Keratinocyte (primary cell): ENCODE measurements at places on chromosomes 5 and 9. TPM values are rescaled to one million over a fixed set of nuclear protein-coding genes. Genes with fewer than 3 reads are reported as not detected.

RFESD gene
- polyA plus RNA-seq = 1.1 to 3.5 TPM (median 1.5 TPM) in 3 replicates

ARHGAP26 gene
- 3.4 to 4.4 TPM (median 3.9 TPM) in 3 replicates for polyA plus RNA-seq

C5orf34 gene
- polyA plus RNA-seq = 2.6 to 5.8 TPM (median 2.7 TPM) in 3 replicates

NKD2 gene
- polyA plus RNA-seq = 0.13 TPM in 1 of 3 replicates, not detected in the others

MYO10 gene
- polyA plus RNA-seq = 16.1 to 22.5 TPM (median 22.0 TPM) in 3 replicates

TMC1 gene
- 0.05 to 0.24 TPM (median 0.12 TPM) in 3 replicates for polyA plus RNA-seq

IL9 gene
- not detected in 3 replicates for polyA plus RNA-seq

TEK gene
- polyA plus RNA-seq = 0.01 to 0.05 TPM (median 0.03 TPM) in 3 replicates

PCDHGA11 gene
- polyA plus RNA-seq = 1.4 to 2.5 TPM (median 1.4 TPM) in 3 replicates

ADCY2 gene
- 0.01 to 0.13 TPM in 2 of 3 replicates, not detected in the other for polyA plus RNA-seq
